ENCODE measurements at places on chromosomes 6 and 20.

GRCh38 chr6:112153926-112154607 is 66.7 kb downstream of the FAM229B start:
- DNase-seq, result peak; percentile 12

DNA sequence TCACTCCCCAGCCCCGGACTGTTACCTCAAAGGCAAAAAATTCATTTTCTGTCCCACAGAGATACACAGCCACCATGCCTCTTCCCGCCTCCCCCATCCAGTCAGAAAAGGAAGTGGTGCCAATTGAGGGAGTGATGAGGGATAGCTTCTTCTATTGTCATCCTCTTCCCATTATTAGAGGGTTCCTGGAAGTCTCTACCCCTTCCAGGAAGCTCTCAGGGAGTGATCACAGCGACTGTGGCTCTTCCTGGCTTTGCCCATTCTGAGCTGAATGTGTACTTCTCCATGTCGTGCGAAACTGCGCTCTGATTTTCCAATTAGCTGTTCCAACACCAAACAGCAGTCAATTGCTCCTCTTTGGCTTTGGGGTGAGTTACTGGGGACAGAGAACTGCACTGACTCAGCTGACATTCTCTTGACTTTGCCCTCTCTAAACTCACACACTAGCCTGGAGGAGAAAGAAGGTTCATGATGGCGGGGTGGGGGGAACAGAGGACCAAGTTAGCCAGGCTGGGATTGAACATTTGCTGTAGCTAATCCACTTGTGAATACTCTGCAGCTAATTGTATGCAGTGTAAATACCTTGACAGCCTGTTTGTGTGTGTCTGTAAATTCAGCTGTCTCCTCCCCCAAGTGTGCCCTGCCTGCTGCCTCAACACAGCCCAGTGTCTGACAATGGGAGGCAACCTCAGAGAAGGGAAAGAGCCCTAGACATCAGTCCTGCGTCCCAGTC is 2.4 kb upstream of the MDGA1 start:
- DNase-seq, result no peak

DNA sequence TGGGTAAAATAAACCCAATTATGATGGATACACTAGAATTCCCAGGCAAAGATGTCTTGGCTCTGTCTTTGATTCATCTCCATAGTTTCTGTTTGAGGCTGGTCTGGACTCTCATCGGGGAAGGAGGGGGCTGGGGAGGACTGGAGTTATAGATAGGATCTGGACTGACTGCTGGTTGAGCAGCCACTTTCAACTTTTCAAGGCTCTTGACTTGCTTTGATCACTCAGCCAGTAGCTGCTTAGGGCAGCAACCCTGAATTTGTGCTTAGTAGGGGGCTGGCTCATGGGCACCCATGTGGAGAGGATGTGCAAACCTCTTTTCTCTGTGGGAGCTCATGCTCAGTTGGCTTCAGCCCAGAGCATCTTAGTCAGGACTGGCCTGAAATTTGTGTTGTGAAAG is 114.0 kb upstream of the NEDD9 start:
- no peak for DNase-seq

DNA sequence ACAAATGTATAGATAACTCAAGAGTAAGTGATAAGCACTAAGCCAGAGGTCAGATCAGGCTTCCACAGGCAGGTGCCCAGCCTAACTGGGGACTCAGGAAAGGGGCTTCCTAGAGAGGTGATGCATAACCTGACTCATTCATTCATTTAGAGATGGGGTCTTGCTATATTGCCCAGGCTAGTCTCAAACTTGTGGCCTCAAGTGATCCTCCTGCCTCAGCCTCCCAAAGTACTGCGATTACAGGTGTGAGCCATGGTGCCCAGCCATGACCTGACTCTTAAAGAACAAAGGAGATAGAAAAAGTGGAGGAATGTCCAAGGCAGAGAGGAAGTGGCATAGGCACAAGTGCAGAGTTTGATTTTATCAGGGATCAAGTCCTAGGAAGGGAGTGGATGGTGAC is 41.9 kb downstream of the GJA10 start:
- DNase-seq, result no peak

DNA sequence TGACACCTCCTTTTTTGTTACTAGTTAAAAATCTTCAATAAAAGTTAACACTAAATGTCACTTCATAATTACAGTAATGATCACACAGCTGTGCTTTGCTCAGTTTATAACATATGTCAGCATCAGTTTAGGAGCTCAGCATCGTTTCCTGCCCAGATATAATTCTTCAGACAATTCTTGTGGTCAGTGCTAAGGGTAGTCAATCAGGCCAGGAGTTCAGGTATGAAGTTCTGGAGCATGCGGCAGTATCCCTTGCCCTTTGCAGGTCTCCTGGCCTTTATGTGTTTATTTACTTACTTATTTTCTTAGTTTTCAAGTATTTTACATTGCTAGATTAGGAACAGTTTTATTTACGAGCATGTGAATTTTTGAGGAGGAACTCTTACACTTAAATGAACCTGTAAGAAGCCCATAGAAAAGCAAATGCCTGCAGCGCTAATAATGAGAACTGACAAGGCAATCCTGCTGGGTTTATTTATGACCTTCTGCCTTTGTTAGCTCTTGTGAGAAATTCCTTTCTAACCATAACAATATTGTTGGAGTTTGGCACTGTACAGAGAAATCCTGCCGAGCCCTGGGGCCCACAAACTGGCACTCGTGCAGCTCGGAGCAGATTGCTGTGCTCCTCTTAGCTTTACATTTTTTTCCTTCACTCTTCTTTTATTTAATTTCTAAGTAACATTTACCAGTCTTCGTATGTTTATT is 252.8 kb downstream of the TMEM242 start:
- DNase-seq, result no peak

GRCh38 chr6:3882866-3883265 is 33.7 kb downstream of the FAM50B start:
- DNase-seq, result no peak

DNA sequence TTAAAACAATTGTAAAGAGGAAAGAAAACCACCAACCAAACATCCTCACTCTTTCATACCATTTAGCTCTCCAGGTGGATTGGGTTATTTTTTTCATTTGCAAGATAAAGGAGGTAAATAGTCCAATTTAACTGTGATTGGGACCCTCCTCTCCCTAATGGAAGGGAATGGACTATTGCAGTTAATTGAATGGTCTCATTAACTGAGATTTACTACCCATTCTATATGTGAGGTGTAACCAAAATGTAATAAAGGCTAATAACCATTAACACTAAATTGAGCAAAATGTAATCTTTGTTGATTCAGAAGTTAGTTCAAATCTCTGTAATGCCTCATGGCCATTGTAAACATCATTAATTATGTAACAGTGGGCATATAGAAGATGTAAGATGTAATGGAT is 105.0 kb downstream of the KLHL32 start:
- no peak for DNase-seq

- DNase-seq, result no peak
Measured at GRCh38 chr6:110566346-110567125, 90.1 kb upstream of the SLC22A16 start.

DNA sequence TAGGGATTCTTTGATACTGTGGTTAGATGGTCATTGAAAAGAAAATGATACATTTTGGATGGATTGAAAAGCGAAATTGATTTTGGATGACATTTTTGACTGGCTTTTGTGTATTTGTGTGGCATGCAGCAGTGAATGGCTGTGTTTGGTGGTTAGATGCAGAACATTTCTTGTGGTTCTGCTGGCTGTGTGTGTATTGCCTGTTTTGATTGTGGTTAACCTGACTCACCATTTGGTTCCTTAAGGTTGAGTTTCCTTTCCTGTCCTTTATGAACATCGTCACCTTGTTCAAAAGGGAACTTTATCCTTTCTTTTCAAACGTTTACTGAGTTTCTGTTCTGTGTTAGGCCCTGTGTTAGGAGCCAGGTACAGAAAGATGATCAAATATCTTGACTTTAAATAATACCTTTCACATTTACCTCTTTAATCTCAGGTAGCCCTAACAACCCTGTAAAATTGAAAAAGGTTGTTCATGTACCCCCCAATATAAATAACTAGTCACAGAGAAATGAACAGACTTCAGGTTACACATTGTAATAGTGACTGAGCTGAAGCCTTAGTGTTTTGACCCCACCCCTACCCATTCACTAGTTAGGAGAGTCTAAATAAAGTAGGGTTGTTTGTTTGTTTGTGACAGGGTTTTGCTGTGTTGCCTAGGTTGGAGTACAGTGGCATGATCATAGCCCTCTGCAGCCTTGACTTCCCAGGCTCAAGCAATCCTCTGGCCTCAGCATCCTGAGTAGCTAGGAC is 23.8 kb downstream of the ANKS1A start:
- peak; percentile 55 for DNase-seq

- DNase-seq, result no peak
Measured at GRCh38 chr6:161292145-161292544, 18.3 kb upstream of the AGPAT4 start.

DNA sequence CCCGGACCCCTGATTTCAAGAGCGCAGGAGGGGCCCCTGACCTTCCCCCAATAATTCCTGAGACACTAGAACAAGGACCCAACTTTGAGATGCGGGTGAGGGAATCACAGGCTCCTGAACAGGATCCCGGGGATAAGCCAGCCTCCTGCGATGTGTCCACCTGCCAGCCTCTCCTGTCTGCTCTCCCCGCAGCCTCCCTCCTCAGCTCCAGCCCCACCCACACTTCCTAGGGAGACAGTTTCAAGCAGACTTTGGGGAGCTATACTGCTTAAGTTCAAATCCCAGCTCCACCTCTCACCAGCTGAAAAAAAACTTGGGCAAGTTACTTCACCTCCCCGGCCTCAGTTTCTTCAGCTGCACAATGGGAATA is 50.8 kb downstream of the GRM4 start:
- no peak for DNase-seq

- DNase-seq, result no peak
Measured at GRCh38 chr6:158560836-158561320, 987 bp downstream of the TMEM181 start.

- no peak for DNase-seq
Measured at GRCh38 chr6:40891131-40891530, 147.9 kb downstream of the UNC5CL start.

GRCh38 chr6:122799916-122800686 is 11.0 kb downstream of the SMPDL3A start:
- no peak for DNase-seq

- DNase-seq, result peak; percentile 37
Measured at GRCh38 chr20:59032713-59033059, 551 bp upstream of the ATP5F1E start.

DNA sequence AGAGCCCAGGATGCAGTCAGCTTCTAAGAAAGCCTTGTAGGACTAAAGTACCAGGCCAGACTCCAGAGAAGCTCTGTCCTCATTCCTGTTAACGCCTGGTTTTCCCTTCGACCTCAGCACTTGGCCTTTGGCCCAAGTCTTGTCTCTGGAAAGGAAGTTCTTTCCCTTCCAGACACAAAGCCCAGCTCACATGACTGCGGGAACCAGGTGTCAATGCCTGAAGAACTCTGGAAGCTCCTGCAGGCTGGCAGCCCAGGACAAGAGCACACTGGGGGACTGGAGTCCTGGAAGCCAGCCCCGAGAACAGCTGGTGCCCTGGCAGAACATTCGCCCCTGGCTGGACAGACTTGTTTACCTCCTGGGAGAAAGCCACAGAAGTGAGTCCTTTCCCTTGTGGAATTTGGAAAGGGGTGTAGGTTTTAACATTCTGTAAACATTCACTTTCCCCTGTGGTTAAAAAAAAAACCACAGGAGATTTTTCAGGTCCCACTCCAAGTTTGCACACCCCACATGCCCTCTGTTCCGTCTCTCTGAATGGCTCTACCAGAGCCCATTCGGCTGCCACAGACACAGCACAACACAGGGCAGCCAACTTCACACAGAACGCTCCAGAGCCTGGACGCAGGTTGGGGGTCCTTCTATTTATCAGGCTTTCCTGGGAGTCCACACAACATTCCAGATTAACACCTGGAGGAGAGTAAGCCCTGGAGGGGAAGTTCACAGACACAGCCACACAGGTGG is 18.1 kb downstream of the ACSS1 start:
- no peak for DNase-seq

DNA sequence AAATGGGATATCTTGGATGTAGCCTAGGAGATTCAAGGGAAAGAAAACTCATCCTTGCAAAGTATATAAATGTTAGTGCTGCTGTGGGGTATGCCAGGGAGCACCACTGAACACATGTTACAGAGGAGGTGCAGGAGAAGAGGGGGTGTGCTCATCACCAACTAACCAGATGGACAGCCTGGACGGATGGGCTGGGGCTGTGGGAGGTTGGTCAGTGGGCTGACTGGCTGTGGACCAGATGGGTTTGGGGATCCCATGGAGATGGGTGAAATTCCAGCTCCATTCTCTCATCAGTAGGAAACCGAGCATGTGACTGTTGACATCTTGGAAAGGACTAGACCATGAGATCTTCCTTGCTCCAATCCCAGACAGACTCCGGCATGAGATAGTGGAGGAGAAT is 201.0 kb downstream of the LRFN2 start:
- no peak for DNase-seq

- no peak for DNase-seq
Measured at GRCh38 chr6:149317644-149318571, at the start of gene TAB2. Gene TAB2 (plus strand): TSS chr6:149317712. CDS start chr6:149369998, 52,286 bp downstream.

GRCh38 chr6:4660377-4661321 is 115.6 kb upstream of the CDYL start:
- no peak for DNase-seq
